Dermis blood vessel endothelial cell (primary cell): ENCODE measurements at places on chromosomes 1 and 21. TPM values are rescaled to one million over a fixed set of nuclear protein-coding genes. Genes with fewer than 3 reads are reported as not detected.

GRCh38 chr1:217088011-217088410, 364.8 kb upstream of the ESRRG start:
- DNase-seq, result no peak

GRCh38 chr1:30526652-30527345, 196.6 kb downstream of the MATN1 start:
- no peak for DNase-seq

DNA sequence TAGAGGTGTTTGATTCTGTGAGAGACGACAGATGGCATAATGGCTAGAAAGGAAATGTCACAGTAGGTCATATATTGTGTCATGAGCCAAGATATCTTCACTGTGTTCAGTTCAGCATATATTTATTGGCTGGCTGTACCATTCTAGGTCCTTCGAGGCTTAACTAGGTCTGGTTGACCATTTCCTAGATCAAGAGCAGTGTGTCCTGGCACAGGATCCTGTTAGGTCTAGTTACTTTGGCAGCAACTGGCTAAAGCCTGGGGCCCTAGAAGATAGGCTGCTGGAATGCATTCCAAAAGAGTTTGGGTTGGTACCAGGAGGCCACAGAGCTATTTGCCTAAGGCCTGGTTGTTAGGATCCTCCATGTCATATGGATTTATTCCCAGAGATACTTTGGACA, 20.9 kb downstream of the ZBTB40 start:
- no peak for DNase-seq

GRCh38 chr1:28180306-28181305, 4.1 kb upstream of the PTAFR start:
- no peak for DNase-seq

GRCh38 chr1:201275253-201275666, 8.0 kb upstream of the PKP1 start:
- no peak for DNase-seq

DNA sequence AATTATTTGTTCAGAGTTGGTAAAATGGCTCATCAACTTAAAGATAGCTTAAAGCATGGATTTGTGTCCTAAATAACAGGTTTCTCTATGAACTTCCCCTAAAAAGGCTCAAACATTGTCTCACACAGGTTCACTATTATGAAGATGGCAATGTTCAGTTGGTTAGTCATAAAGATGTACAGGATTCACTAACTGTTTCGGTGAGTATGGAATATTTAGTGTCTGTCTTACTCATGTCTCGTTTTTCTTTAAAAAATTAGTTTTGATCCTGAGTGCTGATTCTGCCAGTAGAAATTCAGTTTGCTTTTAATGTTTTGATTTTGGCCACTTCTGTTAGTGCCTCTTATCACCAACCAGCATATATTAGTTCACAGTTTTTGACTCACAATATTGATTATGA, 7.5 kb upstream of the MOV10 start:
- DNase-seq, result no peak

DNA sequence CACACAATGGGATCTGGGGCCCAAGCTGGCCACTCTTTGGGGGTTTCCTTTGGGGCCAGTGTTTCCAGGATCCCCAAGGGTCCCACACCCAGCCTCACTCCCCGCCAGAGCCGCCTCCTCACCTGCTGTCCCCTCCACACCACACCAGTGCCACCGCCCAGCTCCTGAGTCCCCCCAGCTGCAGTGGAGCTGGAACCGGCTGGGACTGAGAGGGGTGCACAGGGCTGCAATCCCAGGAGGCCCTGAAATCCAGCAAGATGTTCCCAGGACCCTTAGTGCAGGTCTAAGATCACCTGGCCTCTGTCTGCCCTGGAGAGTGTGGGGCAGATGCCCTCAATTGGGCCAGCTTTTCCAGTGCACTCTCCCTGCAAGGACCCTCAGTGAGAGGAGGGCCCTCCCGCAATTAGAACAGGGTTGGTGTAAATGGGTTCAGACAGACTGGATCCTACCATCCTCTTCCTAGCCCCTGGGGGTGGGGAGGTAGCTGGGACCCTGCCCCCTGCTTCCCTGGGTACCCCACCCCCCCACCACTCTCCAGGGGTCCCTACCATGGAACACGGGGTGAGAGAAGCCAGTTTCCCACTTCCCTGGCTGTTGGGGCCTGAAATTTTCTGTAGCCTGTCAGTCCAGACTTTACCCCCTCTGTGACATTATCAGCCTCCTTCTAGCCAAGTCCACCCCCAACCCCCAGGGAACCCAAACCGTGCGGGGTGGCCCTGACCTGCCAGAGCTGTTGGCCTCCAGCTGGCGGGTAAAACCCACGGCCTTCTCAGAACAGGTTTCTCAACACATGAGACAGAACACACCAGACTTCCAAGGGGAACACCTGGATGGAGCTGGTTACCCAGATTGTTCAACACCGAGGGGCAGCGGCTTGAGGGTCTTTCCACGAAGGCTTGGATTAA, 7.0 kb downstream of the KRTAP10-12 start:
- no peak for DNase-seq

GRCh38 chr1:16207318-16208269, 4.9 kb downstream of the ARHGEF19 start:
- no peak for DNase-seq

GRCh38 chr1:93670141-93670540, 11.5 kb downstream of the BCAR3 start:
- peak; percentile 93 for DNase-seq

DNA sequence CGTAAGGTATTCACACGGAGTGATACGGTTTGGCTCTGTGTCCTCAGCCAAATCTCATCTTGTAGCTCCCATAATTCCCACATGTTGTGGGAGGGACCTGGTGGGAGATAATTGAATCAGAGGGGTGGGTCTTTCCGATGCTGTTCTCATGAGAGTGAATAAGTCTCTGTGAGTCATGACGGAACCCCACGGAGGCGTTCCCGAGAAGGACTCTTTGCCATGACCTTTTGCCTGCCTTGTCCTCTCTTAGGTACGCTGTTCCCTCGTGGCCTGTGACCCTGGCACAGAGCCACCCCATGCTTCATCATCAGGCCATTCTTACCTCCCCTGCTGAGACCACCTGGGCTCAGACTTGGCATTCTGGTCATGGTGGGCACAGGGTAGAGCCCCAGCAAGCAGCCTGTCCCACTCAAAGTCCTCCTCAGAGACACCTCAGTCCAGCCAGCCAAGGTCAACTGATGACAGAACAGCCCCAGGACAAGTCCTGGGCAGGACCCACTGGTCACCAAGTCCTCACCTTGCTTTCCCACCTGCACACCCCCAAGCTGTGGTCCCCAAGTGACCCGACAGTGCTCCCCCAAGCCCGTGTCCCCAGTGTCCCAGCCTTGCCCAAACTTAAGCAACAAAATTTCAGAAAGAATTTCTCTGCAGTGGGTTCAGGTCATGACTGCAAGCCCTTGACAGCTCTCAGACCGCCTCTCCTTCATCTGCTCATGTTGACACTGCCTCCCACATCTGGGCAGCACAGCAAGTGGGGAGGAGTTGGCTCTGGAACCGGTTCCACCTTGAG, 158.4 kb downstream of the ACTL8 start:
- no peak for DNase-seq

DNA sequence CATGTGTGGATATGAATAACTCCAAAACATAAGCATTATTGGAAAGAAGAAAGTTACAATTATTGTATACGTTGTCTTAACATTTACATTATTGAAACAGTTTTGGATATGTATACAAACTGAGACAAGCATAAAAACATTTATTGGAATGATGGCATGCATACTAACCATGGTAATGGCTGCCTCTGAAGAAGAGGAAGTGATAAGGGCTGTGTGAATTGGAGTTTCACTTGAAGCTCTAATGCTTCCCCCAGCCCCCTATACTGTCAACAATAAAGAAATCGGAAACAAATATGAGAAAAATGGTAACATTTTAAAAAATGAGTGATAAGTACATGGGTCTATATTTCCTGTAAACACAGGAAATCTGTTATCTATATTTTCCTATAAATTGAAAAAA, 367.7 kb upstream of the DPYD start:
- DNase-seq, result no peak

- DNase-seq, result no peak
Measured at GRCh38 chr1:82806133-82806532, 1005.4 kb downstream of the ADGRL2 start.

DNA sequence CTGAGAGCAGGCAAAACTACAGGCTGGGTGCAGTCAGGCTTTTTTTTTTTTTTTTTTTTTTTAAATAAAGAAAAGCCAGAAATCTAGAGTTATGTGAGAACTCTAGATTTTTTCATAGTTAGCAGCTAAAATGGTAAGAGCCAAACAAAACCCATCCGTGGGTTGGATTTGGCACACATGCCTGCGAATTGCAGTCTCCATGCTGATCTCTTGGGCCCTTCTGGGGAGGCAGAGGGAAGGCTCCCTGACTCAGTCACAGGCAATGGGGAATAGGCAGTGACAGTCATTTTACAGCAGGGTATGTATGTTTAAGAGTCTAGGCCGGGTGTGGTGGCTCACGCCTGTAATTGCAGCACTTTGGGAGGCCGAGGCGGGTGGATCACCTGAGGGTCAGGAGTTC, 2.6 kb downstream of the TXLNA start:
- no peak for DNase-seq

DNA sequence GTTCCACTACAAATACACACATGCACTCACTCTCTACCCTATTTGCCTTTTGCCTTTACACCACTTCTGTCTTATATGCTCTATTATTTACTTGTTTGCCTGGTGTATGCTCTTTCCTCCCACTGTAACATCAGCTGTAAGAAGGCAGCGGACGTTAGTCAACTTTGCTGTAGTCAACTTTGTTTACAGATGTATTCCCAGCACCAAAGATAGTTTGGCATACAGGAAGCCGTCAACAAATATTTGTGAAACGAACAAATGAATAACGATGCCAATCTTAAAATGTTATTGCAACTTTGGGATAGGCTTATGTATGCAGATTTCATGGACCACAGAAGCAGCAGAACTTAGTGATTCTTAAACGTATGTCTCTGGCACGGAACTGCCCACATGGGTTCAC, 138.3 kb upstream of the GALNT2 start:
- no peak for DNase-seq

GRCh38 chr1:116127848-116128540, 16.8 kb downstream of the MAB21L3 start:
- no peak for DNase-seq

DNA sequence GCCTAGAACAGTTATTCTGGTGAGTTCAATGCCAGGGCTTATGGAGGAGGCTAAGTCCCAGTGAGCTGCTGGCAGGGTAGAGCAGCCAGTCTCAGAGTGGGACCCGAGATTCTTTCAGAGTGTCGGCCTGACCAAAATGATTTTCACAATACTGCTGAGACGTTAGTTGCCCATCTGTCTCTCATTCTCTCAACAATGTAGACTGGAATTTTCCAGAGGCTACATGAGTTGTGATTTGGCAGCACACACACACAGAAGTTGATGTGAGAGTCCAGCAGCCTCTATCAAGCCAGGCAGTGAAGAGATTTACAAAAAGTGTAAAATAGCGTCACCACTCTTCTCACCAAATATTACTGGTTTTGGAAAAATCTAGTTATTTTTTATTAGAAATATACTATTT, 21.7 kb downstream of the CACNA1S start:
- DNase-seq, result no peak

DNA sequence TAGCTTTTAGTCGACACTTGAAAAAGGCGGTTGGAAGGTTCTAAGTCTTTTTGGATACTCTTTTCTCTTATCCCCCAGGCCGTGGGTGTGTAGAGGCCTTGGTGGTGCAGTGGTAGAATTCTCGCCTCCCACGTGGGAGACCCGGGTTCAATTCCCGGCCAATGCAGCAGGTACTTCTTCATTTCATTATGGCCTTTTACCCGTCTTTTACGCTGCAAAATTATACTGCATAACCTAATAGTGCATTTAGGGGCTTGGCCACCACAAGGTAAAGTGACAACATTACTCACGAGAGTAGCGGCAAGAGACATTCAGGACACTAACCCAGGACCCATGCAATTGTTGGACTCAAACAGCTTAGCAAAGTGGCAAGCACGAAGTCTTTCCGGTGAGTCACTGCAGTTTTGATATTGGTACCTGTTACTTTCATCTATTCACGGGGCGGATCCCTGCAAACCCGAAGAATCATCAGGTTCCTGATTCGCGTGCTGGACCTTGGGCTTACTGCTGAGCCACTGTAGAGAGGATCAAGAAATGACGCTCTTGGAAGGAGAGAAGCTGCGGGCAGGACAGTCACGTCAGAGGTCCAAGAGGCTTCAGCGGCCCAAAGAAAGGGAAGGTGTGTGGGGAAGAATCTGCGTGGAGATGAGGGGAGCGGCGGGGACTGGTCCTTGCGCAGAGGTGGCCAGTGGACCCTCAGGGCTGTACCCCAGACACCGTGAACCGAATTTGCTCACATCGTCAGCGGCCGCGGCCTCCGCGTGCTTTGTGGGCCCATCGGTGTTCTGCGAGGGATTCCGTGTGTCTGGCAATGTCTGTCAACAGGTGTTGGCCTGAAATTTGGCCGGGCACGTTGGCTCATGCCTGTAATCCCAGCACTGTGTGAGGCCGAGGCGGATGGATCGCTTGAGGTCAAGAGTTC, 12.9 kb upstream of the RNU1-4 start:
- peak; percentile 30 for DNase-seq

DNA sequence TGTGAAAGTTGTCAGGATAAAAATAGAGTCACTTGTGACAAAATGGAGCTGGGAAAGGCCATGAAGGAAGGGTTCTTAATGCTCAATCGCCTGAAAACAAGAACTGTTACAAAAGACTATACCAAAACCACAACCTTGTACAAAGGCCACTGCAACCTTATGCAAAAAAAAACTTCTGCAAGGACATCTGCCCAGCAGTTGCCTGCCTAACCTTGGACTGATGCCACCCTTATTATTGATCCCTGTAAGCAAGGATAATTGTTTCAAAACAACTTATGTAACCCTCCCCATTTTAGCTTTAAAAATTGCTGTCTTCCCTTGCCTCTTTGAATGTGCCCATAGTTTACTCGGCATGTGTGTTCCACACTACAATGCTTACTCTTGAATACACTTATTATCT, 5.7 kb downstream of the ALG14 start:
- DNase-seq, result no peak

GRCh38 chr1:63931468-63931867, 157.7 kb downstream of the ROR1 start:
- peak; percentile 33 for DNase-seq

Gene TIE1
- 1,320 and 1,392 TPM in 2 replicates for total RNA-seq

Gene ROR1
- 0.17 and 0.84 TPM in 2 replicates for total RNA-seq

Gene MFSD2A
- 0.42 TPM in 1 of 2 replicates, not detected in the other for total RNA-seq

Gene PLA2G2D
- not detected in 2 replicates for total RNA-seq

Gene TNFRSF8
- 0.33 and 0.34 TPM in 2 replicates for total RNA-seq

Gene LBR
- 132 and 156 TPM in 2 replicates for total RNA-seq

Gene ADAM30
- total RNA-seq, result not detected in 2 replicates

Gene SELE
- 5.7 and 24.3 TPM in 2 replicates for total RNA-seq

Gene NCAM2
- 0.17 and 0.42 TPM in 2 replicates for total RNA-seq

Gene KPRP
- not detected in 2 replicates for total RNA-seq

Gene IFI44L
- total RNA-seq, result 0.51 and 1.7 TPM in 2 replicates
